ENCODE measurements at places on chromosomes 3 and 15.

- no peak for ATAC-seq
Measured at GRCh38 chr3:13824521-13825310, 55.2 kb downstream of the WNT7A start.

DNA sequence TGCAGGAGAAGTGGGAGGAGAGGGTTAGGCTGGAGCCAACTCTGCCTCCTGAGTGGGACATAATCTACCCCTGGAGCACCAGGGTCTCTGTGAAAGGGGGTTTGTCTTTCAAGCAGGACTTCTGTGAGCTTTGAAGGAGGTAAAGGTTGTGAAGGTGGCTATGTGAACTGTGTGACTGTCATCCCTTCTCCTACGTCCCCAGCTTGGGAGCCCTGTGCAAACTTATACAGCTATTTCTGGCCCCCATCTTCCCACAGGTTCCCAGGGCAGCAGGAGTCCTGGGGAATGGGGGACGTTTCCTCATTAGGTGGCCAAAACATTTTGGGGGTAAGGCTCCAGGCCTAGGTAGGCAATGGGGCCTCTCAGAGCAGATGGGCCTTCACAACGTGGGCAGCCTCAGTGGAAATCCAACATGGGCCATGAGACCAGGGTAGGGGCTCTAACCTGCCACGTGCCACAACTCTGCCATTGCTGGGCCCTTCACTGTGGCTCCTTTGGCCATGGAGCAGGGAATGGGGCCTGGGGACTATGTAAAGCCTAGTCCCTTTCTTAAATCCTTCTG lies 3.5 kb downstream of the VIPR1 start:
- no peak for ATAC-seq

DNA sequence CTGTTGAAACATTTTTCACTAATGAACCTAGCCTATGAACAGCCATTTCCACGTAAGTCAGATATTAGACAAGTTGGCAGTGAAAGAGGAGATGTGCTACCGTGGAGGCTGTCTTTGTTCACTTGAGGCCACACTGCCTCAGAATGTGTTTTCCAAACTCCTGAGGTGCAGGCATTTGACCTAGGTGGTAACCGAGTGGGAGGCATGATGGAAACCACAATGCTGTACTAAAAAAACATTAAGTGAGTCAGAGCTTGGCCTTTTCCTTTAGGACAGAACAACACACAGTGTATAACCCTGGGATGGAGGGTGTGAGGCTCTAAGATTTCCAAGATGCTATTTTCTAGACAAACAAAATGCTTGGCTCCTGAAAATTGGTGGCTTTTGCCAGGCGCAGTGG lies 406.3 kb downstream of the SOX2 start:
- ATAC-seq, result no peak

DNA sequence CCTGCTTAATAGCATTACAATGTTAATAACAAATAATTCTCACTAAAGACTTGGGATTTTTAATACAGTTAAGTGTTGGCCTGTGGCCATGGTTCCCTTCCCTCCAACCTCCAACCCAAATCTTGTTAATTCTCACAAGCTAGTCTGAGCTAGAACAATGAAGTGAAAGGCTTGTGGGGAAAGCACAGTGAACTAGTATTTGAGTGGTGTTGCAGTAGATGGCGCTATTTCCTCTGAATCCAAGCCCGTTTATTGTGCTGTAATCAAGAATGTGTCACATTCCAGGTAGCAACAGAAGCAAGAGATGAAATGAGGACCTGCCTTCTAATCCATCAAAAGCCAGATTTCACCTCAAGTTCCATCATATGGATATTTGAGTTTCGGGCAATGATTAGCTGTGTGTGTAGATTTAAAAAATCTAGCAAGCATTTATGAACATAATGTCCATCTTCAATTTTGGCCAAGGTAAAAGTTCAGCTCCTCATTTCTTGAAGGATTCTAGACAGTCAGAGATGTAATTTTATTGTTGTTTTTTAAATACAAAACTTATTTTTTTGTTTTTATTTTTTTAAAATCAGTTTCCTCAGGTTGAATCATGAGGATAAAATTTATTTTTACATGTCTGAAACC lies 160.7 kb downstream of the SQOR start:
- peak; percentile 66 for ATAC-seq

- ATAC-seq, result no peak
Measured at GRCh38 chr15:96344060-96344705, 13.7 kb downstream of the NR2F2 start.
